Stimulated activated CD8-positive, alpha-beta memory T cell treated with anti-CD3 and anti-CD28 coated beads, Interleukin-7, amount 100 ng/mL, for 24 hours (primary cell): ENCODE measurements at places on chromosomes 13 and 19.

DNA sequence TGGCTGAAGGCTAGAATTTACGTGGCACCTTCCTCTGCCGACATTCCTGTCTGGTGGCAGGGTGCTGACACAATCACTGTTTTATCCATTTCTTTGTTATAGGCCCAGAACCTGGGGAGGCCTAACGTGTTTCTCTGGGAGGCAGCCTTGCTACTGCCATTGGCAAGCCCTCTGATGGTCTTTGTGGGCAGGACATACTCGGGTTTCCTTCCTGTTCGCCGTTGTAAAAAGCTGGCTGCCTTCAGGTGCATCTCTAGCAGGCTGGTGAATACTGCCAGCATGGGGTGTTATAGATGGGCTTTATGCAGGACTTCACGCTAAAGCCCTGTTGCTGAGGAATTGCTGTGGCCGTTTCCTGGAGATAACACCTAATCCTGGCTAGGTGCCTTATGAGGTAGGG lies 28.1 kb downstream of the B3GLCT start:
- no peak for DNase-seq

DNA sequence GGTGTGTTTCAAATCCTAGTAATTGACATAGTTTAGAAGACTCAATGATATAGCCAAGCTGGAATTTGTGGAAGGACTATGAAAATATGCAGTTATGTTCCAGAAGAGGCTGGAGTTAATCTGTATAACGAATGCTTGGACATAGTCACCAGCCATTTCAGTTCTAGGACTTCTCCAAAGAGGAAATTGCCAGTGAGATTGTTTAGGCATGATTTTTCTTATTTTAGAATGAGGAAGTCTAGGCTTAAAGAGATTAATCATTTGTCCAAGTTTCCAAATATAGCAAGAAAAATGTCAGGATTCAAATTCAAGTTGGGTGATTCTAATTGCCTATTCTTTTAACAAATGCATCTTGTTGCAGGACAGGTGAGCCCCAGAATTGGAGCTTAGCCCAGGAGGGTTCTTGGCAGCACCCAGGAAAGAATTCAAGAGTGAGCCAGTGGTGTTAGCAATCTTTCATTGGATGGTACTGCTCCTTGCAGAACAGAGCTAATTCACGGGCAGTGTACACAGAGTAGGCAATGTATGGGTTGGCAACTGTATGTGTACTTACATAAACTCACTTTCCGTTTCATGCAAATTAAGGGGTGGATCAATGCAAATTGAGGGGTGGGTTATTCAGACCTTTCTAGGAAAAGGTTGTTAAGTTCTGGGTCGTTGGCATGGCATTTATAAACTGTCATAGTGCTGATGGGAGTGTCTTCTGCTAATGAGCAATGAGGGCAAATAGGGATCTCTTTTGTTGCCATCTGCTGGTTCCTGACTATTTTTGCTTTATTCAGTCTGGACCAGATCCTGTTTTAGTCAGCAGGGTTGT lies 763.1 kb upstream of the SLITRK1 start:
- DNase-seq: no peak

DNA sequence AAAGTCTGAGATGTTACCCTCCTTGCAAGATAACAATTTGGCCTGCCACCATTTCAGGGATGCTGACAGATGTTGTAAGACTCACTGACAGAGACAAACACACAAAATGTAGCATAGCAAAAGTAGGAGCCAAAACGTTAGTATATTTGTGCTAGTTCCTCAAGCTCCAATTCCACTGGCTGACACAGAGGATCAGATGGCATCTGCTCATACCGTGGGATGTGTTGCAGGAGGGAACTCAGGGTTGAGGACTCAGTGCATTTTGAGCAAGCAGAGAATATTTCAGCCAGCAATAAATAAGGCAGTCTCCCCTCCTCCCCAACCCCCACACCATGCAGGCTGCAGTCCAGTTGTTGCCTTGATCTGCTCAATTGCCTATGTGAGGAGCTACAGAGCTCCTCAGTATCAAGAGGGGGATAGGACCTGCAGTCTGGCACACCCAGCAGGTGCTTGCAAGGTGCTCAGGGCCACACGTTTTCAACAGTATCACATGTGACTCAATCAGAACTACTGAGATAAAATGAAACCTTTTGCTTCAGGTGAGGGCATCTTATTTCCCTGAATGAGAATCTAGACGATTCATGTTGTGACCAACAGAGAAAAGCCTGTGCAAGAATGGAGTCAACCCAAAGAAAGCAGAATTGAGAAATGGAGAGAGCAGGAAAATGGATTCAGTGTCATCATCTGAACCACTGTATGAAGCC lies 23.6 kb upstream of the LRCH1 start:
- DNase-seq: no peak

DNA sequence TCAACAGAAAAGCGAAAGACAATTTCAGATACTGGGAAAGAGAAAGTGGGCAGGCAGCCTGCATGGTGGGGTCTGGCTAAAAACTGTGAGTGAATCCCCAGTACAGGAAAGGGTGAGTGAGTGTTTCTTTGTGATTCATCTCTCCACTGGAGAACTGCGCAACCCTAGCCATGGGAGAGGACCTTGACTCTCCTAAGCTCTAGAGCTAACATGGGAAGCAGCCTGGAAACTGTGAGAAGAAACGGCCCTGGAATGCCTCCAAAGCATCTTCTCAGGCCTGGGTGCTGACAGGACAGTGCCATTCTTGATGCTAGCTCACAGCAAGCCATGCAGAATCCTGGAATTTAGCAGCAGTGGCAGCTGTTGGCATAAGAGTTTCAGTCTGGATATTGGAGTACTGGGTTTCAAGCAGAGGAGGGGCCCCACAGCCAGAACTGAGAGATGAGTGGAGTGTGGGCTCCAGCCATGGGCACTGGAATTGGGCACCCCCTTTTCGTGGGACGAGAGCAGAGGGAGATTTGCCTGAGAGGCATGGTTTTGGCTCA lies 18.7 kb upstream of the SLAIN1 start:
- no peak for DNase-seq

DNA sequence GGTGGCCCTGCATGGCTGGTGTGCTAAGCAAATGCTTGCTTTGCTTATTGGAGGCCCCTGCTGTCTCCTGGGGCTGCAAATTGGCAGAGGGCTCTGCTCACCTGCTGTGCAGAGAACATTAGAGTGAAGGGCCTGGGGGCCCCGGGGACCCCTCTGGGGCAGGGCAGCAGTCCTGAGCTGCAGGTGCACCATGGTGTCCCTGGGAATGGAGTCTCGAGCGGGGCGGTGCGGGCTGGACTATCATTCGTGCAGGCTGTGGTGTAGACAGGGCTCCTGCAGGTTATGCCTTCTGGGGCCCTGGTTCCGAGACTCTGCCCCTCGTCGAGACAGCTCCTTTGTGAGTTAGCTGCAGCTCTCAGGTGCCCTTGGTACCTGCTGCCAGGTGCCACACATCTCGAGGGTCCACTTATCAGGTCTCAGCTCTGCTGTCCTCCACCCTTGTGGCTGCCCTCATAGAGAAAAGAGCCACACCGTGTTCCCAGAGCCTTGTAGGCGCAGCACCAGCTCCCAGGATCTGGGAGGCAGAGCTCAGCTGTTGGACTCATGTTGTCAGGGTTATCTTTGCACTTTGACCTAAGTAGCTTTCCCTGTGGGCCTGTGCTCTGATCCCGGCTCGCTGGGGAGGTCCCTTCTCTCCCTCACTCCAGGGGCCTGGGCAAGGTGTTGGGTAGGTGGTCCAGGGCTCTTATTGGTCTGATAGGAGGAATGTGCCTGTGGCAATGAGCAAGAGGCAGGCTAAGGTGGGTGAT lies 58.0 kb upstream of the ZNF536 start:
- no peak for DNase-seq

DNA sequence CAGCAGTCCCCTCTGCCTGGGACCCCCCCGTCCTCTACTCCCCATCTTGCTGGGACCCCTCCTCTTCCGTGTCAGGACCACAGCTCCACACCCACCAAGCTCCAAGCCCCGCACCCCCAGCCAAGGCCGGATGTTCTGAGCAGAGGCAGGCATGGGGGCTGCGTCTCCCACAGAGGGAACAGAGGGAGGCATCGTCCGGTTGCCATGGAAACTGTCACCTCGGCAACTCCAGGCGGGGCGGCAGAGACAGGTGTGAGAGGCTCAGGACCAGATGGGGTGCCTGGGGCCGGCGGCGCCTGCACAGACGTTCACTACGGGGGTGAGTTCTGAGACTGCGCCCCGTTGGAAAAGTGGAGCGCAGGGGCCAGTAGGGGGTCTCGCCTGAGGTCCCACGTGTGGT lies 5.4 kb downstream of the RNU6-9 start:
- no peak for DNase-seq

- no peak for DNase-seq
Measured at GRCh38 chr19:17005000-17005399, 21.6 kb downstream of the CPAMD8 start.

GRCh38 chr13:29613101-29613500 lies 17.6 kb upstream of the SLC7A1 start:
- DNase-seq: no peak

DNA sequence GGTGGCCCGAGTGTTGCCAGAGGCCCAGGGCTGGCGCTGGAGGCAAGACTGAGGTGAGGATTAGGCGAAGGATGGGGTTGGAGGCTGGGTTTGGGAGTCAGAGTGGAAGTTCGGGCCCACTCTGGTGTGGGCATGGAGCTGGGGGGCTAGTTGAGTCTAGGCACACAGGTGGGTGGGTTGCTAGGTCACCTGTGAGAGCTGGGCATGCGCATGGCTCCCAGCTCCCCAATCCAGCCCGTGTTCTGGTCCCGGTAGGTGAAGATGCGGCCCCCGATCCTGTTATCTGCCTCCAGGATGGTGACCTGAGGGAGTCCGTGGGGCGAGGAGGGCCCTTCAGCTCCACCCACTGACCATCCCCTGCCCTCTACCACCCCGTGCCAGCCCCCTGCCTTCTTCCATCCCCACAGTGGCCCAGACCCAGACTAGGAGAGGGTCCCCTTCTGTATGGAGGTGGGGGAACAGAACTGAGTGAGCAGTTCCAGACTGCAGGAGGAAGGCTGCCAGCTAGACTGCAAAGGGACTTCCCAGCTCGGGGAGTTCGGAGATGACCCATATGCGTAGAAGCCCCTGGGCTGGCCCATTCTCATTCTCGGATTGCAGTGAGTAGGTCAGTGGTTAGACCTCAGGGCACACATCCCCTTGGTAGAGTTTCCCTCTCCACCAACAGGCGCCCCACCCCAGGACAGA lies 1.7 kb downstream of the IL4I1 start:
- no peak for DNase-seq

GRCh38 chr13:30963791-30964190 lies 31.3 kb downstream of the TEX26 start:
- DNase-seq: no peak

- peak; percentile 45 for DNase-seq
Measured at GRCh38 chr19:13784731-13785452, 10.4 kb upstream of the ZSWIM4 start.

- no peak for DNase-seq
Measured at GRCh38 chr19:34151439-34151838, 20.9 kb upstream of the LSM14A start.

DNA sequence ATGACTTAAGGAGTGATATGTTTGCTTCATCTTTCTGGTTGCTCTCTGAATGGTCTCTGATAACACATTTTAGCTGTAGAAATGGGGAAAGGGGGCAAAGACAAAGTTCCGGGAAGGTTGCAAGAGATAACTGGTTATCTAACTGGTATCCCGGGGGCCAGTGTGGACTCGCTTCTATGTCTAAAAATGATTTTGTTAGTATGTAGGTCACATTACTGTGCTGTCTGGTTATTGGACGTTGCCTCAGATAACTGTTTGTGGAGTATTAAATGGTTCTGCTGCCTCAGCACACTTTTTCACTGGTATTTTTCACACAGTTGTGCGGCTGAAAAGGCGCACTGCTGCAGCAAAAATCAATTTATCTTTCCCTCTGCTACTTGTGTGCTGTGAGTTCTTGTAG lies 63.0 kb upstream of the ZNF536 start:
- DNase-seq: no peak

DNA sequence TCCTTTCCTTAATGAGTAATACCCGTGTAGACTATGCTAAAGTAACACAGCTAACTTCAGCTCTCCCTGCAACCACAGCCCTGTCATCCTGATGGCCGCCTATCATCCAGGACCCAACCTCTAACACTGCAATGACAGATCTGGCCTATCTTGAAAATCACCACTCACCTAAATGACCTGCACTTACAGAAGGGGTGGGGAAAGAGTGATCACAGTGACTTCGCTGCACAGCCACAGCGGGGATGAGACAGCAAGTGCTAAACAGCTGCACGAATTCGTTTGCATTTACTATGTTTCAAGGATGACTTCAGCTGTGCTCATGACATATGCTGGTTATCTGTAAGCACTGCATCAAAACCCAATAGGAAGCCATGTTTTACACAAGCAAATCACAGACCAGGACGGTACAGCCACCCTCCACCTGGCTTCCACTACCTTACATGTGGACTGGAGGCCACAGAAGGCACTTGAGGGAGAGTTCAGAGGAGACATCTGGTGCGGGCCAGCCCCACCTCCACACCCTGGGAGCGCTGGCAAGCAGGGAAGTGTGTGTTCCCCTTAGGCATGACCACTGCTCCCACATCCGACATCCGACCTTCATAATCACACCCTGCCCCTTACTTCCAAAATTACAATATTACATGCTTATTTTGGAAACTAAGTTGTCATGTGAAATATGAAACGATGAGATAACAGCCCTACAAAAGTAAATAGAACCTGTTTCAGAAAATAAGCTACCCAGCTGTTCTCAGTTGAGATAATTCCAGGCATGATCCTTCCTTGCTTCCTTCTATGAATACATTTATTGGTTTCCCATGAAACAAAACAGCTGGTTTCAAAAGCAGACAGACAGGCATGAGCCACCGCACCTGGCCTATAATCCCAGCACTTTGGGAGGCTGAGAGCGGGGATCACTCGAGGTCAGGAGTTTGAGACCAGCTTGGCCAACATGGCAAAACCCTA lies 95.7 kb downstream of the STK24 start:
- DNase-seq: no peak

GRCh38 chr19:7213628-7214323 lies 80.4 kb downstream of the INSR start:
- no peak for DNase-seq

DNA sequence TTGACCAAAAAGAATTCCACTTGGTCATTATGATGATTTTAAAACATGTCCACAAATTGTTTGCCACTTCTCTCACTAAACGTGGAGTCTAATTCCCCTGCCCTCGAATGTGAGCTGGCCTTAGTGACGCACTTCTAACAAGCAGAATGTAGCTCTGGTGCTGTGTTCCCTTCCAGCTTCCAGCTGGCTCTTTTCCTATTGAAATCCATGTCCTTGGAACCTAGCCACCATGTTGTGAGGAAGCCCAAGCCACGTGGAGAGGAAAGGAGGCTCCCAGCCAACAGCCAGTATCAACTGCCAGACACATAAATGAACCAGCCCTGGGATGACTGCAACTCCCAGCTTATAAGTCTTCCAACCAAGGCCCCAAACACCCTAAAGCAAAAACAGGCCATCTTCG lies 23.6 kb upstream of the CEBPA start:
- no peak for DNase-seq

DNA sequence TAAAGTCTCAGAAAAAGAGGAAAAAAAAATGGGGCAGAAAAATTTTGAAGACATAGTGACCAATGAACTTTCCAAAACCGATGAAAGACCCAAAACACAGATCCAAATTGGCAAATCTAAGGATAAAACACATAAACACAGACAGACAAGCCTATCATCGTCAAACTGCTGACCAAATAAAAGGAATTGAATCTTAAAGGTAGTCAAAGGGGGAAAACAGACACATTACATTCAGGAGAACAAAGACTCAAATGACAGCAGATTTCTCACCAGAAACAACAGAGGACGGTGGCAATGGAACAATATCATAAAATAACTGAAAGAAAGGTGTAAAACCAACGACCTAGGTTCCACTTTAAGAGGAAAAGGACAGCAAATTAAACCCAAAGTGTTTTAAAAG lies 10.2 kb downstream of the RBM26 start:
- no peak for DNase-seq

- no peak for DNase-seq
Measured at GRCh38 chr13:58573743-58574142, 942.2 kb downstream of the PCDH17 start.
